Stimulated activated CD4-positive, alpha-beta T cell treated with anti-CD3 and anti-CD28 coated beads, Interleukin-15, amount 100 ng/mL, for 1 hour (primary cell): ENCODE measurements at places on chromosomes 6 and 20.

DNA sequence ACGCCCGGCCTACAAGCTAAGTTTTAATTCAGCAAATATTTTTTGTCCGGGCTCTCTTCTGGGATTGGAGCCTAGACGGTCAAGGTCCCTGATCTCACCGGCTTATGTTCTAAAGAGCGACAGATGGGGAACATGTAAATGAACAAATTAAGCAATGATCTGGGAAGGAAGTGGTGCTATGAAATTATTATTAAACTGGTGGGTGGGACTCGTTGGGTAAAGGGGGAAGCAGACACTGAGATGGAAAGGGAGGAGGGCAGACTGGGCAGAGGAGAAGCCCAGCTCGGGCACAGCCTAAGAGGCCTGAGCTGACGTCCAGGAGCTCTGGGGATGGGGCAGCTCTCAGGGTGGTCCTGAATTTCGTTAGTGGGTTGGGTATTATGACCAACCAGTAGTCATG, 81.8 kb upstream of the AGPAT4 start:
- DNase-seq, result no peak

GRCh38 chr20:54029176-54029575, 41.2 kb downstream of the BCAS1 start:
- DNase-seq, result no peak

- DNase-seq, result no peak
These were observed 64.8 kb upstream of the NAA20 start for GRCh38 chr20:19952392-19952791.

DNA sequence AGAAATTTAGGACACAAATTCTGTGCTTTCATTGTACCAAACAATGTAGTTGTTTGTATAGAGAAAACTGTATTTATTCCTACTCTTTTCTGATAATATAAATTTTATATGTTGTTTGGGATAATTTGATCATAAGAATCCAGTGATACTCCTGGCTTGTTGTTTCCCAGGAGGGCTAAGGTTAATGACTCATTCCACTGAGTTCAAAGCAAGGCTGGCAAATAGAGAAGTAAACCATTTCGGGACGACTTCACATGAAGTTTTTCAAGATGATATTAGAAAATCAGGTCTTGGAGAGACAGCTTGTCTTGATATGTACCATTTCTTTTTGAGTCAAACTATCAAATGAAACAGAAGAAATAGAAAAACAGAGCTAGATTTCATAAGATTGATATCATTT, 326.1 kb upstream of the CNR1 start:
- DNase-seq, result no peak

- DNase-seq, result no peak
These were observed 96.7 kb downstream of the SLC22A23 start for GRCh38 chr6:3359973-3360726.

DNA sequence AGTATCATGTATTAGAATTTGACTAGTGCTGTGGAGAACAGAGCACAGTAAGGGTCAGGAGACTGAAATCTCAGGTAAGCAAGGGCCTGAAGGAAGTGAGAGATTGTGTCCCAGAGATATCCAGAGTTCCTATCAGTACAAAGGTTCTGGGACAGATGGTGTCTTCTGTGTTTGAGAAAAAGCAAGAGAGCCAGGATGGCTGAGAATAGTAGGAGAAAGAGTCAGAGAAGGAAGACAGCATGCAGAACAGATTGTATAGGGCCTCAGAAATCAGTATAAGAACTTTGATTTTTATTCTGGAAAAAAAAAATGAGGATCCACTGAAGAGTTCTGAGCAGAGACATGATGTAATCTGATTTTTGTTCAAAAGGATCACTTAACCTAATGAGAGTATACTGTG, 74.8 kb upstream of the PLN start:
- no peak for DNase-seq
